ENCODE measurements at places on chromosomes 7 and 10. TPM values are rescaled to one million over a fixed set of nuclear protein-coding genes. Genes with fewer than 3 reads are reported as not detected.

The EIF5AL1 gene
- 1.8 TPM for total RNA-seq

DNA sequence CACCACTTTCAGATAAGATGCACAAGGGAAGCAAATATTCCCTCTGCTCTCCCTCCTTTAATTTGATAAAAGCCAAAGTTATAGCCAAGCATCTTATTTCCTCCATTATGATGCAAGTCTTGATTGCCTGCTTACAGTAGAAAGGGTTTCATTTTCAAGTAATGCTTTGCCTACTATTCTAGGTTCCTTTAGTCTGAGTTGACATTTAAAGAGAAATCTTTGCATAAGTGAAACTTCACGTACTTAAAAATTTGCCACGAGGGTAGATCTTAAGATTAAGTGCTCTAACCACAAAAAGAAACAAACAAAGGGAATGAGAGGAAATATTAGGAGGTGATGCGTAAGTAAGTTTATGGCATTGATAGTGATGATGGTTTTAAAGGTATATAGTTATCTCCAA, 78.1 kb upstream of the VWDE start:
- DNase-seq: no peak

The CYP17A1 gene
- total RNA-seq: not detected

The MCMBP gene
- 118 TPM for total RNA-seq

The GNB2 gene
- 243 TPM for total RNA-seq

DNA sequence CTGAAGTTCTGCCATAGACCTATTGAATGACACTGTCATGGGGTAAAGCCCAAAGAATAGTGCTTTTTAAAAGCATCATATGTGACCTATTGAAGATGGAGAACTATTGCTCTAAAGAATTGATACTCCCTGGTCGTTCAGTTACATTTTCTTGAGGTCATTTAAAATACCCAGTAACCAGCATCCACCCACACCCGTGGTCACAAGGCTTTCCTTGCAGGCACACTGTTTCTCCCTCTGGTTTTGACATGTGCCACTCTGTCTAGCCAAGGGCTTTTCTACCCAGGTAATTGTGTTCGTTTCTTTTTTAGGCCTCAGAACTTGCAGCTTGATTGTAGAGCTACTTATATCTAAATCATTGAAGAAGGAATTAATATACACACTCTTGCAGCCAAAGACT, 68.3 kb upstream of the LYZL2 start:
- peak; percentile 54 for DNase-seq

DNA sequence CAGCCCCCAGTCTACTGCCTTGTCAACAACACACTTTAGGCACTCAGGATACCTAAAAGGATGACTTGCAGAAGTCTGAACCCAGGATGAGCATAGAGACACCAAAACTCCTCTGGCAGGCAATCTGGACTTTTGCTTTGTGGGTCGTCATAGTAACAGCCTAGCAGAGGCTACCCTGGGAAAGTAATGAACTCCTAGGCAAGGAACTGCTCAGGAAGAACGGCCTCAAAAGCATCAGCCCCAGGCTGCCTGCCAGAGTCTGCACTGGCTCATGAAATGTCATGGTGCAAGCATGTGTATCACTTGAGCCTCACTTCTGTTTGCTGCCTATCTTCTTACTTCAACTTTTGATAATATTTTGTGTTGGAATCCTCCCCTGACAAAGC, 715.1 kb downstream of the GRID1 start:
- no peak for DNase-seq

Data from activated CD8-positive, alpha-beta memory T cell treated with anti-CD3 and anti-CD28 coated beads, Interleukin-2, amount 10 ng/mL, durations not matched to agents 7 days and 5 days (primary cell).